ENCODE measurements at places on chromosomes 1 and 21. TPM values are rescaled to one million over a fixed set of nuclear protein-coding genes. Genes with fewer than 3 reads are reported as not detected.

GRCh38 chr1:61393575-61393974 is 311.2 kb downstream of the NFIA start:
- DNase-seq, result no peak
- no peak overlapping the region for H3K27ac ChIP-seq
- peaks cover 3% of the 10 kb centered on the region for H3K4me1 ChIP-seq
- peaks cover 2% of the 10 kb centered on the region for H3K36me3 ChIP-seq

DNA sequence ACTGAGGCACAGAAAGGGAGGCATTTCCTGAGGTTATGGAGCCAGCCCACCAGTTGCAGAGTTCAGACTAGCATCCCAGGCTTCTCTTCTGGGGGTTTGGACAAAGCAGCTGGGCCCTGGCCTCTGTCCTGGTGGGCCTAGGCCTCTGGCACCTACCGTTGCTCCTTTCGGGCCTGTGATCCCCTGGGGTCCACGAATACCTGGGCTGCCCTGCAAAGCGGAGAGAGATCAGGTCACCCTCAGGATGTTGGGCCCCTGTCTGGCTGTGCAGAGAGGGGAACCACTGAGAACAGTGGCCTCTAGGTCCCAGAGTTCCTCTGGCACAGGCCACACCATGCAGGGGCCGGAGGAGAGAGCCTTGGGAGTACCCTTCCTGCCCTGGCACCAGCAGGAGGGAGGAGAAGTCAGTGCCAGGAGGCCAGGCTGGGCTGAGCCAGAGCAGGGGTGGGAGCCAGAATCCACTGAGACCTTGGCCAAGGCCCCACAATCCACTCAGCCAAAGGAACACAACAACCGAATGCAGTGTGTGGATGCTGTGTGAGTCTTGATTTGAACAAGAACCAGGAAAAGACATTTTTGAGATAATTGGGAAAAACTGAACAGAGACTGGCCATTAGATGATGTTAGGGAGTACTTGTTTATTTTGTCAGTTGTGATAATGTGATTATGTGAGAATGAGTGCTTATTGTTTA is 8.9 kb downstream of the COL9A2 start:
- no peaks in the 10 kb centered on the region for H3K27me3 ChIP-seq
- no peak overlapping the region for H3K4me3 ChIP-seq
- no peak overlapping the region for H3K27ac ChIP-seq
- H3K36me3 ChIP-seq, result no peaks in the 10 kb centered on the region
- peaks cover 18% of the 10 kb centered on the region for H3K4me1 ChIP-seq

The ASTN1 gene
- total RNA-seq, result not detected

DNA sequence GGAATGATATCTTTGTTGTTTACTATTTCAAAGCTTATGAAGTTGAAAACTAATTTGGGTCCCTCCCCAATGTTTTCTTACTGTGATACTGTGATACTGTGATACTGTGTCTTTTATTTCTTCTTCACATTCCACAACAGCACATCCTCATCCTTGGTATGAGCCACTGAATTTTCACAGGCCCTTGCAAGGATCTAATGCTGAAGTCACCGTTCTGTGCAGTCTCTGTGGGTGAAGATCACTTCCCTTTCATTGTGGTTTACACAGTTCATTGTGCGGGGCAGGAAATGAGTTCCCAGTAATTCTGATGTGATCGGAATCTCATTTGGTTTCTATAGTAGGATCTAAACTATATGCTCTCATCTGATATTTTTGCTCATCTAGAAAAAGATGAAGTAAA is 32.1 kb upstream of the PAXBP1 start:
- H3K27me3 ChIP-seq, result no peaks in the 10 kb centered on the region
- peaks cover 11% of the 10 kb centered on the region for H3K36me3 ChIP-seq
- no peak overlapping the region for H3K4me3 ChIP-seq
- no peak overlapping the region for H3K27ac ChIP-seq

- no peak overlapping the region for H3K27ac ChIP-seq
- peaks cover 5% of the 10 kb centered on the region for H3K4me1 ChIP-seq
- H3K27me3 ChIP-seq, result no peaks in the 10 kb centered on the region
Measured at GRCh38 chr1:234628089-234628488, 18.1 kb upstream of the IRF2BP2 start.

DNA sequence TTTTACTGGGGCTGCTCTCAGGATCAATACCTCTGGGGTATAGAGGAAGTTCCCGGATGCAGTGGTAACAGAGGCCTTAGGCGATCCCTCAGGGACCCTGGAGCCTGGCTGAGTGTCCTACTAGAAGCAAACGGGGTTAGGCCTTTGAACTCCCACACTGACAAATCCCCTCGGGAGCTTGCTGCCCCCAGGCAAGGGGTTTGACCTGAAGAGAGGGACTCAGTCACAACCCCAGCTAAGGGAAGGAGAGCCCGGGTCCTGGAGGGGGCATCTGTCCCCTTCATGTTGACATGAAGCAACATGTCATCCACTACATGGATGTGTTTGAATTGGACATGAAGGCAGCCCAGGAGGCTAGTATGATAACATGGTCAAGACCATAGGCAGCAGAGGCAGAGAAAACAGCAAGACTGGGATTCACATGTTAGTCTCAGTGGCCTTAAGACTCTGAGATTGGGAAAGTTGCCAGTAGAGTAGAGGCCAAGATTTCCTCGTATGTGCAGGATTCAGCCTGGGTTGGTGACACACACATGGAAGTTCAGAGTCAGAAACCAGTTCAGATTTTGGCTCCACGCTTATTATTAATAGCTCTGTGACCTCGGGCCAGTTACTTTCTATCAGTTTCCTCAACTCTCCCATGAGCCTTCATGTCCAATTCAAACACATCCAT is 101.5 kb downstream of the KCNN3 start:
- no peak overlapping the region for H3K27ac ChIP-seq
- peaks cover 23% of the 10 kb centered on the region for H3K4me1 ChIP-seq
- no peaks in the 10 kb centered on the region for H3K27me3 ChIP-seq
- DNase-seq, result no peak

- H3K4me1 ChIP-seq, result peaks cover 13% of the 10 kb centered on the region
- H3K27ac ChIP-seq, result no peak overlapping the region
- H3K27me3 ChIP-seq, result no peaks in the 10 kb centered on the region
- no peak for DNase-seq
- H3K36me3 ChIP-seq, result peaks cover 14% of the 10 kb centered on the region
Measured at GRCh38 chr1:42210421-42211133, 46.0 kb upstream of the GUCA2A start.

Data from activated T-cell treated with anti-CD3 and anti-CD28 coated beads, Interleukin-2, amount 50 U/mL, for 72 hours (primary cell).